ENCODE measurements at places on chromosomes 3 and 15.

DNA sequence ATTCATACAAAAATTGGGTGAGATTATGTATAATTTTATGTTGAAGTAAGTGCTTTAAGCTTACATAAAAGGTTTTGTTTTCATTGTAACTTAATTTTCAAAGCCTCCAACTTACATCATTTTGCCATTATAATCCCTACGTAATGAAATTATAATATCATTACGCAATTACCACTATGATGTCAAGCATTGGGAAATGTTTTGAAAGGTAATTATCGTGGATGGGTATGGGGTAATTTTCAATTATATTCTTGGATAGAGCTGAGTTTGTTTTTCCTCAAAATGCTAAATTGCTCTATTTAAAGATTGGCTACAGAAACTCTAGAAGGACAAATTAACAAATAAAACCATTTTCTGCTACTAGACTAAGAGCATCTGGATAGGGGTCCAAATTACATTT, 80.2 kb upstream of the FAM3D start:
- no peak for DNase-seq

DNA sequence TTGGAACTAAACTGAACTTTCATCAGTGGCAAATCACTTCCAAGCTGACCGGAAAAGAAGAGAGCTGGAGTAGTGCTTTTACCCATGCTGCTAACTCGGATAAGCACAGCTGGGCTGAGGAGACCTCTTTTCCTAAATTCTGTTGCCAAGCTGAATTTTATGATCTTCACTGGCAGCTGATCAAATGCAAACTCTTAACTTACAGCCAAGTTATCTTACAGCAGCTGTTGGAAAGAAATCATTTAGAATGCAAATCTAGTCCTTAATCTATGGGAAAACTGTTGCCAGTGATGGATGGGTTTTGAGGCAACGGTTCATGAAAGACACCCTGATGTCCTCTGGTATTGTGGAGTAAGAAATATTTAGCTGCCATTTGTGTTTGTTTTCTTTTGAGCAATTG, 216.5 kb downstream of the ZNF385D start:
- DNase-seq: no peak

GRCh38 chr3:149936812-149937230, 33.9 kb downstream of the PFN2 start:
- peak; percentile 64 for DNase-seq

- DNase-seq: no peak
Measured at GRCh38 chr3:65439641-65440284, 599.0 kb downstream of the MAGI1 start.

- no peak for DNase-seq
Measured at GRCh38 chr3:27354161-27354560, 15.0 kb downstream of the NEK10 start.

GRCh38 chr3:133494469-133494868, 79.0 kb upstream of the CDV3 start:
- no peak for DNase-seq

DNA sequence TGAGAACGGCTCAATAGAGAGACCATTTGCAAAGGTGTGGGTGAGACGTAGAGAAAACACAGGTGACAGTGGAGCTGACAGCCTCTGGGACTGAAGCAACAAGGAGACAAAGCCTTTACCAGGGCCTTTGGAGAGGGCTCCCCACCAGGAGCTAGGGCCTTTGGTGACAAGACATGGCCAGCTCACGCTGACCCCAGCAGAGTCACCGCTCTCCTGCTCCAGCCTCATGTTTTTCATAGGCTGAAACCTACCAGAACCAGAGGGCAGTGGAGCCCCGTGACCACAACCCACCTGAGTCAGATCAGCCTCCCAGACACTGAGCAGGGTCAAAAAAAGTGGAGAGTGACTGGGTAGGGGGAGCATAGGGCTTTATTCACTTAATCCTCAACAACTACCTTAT, 214.7 kb downstream of the SHQ1 start:
- DNase-seq: no peak

GRCh38 chr15:57675481-57676181, 30.9 kb upstream of the POLR2M start:
- no peak for DNase-seq

DNA sequence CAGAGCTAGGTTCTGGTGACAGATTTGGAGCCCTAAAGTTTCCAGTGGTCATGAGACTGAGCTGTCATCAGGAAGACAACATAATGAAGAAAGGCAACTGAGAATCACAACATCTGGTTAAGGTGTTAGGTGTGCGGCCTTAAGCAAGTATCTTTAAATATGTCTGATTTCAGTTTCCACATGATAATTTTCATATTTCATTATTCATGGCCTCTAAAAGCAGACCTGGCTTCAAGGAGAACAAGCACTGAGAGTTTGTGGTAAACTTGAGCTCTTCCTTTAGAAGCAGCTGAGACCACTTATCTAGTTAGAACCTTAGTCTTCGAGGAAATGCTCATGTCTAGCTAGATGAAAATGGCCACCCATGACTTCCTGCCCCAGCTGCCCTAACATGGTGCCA, 25.7 kb upstream of the MYLK start:
- no peak for DNase-seq

DNA sequence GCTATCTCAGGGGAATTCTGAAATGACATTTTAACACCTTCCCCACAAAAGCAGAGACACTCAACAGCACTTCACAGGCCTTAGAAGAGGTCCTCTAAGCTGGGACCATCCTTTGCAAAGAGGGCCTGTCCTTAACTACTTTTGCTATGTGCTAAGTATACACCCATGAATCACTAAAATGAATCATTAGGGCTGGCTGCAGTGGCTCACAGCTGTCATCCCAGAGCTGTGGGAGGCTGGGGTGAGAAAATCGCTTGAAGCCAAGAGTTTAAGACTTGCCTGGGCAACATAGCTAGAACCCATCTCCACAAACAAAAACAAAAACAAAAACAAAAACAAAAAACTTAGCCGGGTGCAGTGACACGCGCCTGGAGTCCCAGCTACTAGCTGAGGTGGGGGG, 53.9 kb upstream of the MELTF start:
- no peak for DNase-seq

- no peak for DNase-seq
Measured at GRCh38 chr3:58079773-58080172, 71.6 kb downstream of the FLNB start.

GRCh38 chr3:141454906-141455602, 31.8 kb upstream of the RASA2 start:
- DNase-seq: peak; percentile 81

DNA sequence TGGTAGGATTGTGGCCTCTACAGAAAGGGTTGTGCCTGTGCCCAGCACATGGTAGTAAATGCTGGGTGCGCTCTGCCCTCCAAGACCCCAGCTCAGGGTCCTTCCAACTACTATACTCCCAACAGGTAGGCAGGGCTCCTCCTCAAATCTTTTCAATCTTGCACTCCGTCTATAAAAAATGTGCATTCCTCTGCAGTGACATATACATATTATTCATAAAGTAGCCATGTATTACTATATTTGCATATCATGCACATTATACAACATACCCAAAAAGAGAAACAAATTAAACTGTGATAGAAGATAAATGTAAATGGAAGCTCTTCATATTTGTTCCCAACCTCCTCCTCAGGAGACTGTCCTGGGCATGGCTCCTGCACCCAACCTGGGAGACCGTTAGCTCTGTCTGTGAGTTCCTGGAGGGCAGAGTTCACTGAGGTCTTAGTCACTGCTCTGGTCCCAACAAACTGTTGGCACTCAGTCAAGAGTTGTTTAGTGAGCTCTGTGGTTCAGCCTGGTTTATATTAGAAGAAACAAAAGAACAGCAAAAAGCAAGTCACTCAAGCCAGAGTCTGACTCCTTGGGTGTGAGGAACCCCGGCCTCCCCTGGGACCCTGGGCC, 47.7 kb upstream of the GRIP2 start:
- DNase-seq: no peak

DNA sequence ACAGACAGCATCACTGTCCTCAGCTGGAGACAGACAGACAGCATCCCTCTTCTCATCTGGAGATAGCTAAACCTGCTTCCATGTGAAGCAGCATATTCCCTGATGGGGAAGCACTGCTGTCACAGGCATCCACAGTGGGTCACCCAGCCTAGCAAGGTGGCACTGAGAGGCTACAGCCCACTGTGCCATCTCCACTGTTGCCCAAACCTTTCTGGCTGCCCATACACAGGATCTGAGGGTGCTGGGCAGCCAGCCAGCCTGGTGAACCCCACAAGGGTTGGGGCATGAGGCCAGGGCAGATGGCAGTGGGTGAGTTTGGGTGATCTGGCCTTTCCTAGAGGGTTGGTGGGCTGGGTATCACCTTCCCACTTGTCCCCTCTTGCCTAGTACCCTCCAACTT, 11.7 kb downstream of the CHST13 start:
- no peak for DNase-seq

- DNase-seq: peak; percentile 78
Measured at GRCh38 chr3:31213869-31214486, 318.7 kb upstream of the STT3B start.

DNA sequence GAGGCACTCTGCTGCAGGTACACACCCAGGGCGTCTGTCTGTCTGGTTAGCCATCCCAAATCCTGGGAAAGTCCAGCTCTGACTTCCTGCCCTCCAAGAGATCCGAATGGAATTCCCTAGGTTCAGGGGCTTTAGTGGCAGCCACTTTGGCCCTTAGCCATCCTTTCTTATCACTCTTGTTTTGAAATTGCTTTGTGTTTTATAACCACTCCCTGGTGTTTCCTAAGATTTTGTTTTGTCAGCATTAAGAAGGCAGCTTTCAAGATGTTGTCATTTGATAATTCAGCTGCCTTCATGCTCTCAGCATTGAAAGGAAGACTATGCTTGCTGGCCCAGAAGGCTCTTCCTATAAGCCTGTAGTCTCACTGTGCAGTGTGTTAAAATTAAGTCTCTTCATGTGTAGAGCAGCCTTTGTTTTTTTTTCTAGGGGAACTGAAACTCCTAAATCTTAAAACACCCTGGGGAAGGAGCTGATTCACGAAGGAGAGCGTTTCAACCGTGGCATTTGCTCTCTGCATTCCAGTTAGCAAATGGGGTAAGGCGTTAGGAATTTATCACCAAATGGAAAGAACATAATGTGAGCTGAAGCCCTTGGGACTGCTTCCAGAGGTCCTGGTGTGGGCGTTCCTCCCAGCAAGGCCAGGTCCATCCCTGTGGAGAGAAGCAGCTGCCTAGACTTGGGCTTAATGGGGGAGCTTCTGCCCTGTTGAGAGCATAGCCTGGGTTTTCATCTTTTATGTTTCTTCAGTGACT, 14.2 kb upstream of the CLEC3B start:
- DNase-seq: no peak

DNA sequence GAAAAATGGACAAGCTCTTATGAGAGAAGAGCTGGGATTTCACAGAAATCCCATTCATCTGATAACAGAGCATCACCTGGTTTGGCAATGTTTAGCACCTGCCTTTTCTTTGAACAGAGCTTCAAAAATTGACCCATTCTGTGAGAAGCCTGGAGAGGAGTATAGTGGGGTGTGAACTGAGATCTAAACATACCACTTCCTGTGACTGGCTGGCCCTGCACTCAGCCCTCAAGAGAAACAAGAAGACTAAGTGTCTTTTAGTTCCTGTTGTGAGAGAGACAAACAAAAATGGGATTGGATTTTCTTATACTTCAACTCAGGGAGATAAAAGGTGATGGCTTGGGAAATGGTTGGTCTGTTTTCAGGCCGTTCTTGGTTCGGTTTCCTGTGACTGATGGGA, 1060.2 kb downstream of the ROBO1 start:
- no peak for DNase-seq

- no peak for DNase-seq
Measured at GRCh38 chr3:40336101-40336500, 26.6 kb downstream of the EIF1B start.

DNA sequence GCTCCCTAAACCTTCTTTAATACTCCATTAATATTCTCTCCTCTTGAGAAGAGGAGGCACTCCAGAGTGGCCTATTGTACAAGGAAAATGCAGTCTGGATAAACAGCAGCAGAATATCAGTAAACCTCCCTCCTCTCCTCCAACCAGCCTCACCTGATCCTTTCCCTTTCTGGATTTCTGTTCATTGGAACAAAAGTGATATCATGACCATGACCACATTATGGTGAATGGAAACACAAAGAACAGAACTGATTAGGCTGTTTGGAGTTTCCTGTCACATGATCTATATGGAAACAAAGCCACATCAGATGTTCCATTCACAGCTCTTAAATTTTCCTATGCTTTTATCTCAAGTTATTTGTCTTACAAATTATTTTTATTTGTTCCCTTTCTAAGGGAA, 14.6 kb downstream of the C2CD4B start:
- no peak for DNase-seq

DNA sequence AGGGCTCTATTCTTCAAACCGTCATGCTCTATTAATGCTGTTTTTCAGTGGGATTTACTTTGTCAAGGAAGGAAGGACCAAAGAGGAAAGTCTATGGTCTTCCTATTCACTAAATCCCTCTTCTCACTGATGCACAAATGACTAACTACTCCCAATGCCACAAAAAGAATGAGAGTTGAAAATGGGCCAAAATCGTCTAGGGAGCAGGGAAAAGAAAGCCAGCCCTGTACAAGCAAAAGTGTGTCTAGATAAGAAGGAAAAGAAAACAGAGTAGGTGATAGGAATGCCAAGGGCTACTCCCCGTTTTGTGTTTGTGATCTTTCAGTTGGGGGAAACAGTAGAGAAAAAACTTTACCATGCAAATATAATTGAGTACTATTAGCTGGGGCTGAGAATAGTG, 97.2 kb upstream of the TMCO5A start:
- no peak for DNase-seq

GRCh38 chr15:44541282-44541958, 4.5 kb downstream of the EIF3J start:
- no peak for DNase-seq

- no peak for DNase-seq
Measured at GRCh38 chr15:51625236-51625635, 2.7 kb upstream of the DMXL2 start.

DNA sequence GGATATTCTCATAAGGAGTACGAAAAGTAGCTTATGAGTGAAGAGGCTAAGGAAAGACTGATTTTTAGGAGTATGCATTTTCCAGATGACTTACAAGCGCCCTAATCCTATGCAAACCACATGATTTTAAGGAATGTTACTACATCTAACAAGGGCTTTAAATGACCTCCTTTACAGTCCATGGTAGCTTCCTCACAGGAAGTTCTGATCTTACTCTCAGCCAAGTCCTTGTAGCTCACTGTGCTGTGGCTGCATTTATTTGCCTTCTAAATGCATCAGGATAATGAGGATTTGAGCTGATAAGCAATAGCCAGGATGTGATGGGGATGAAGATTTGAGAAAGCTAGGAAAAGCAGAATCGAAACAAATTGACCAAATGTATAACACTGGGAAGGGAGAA, 896.0 kb downstream of the MCTP2 start:
- DNase-seq: no peak

GRCh38 chr3:188901671-188902287, 270.0 kb upstream of the TPRG1 start:
- no peak for DNase-seq

GRCh38 chr3:147890114-147890513, 480.9 kb downstream of the ZIC1 start:
- no peak for DNase-seq
